ENCODE measurements at places on chromosomes 4 and X. TPM values are rescaled to one million over a fixed set of nuclear protein-coding genes. Genes with fewer than 3 reads are reported as not detected.
A peak's percentile ranks its signal among the peaks of the same experiment; 100 is the strongest.

MAGEA1 gene
- not detected for total RNA-seq

DNA sequence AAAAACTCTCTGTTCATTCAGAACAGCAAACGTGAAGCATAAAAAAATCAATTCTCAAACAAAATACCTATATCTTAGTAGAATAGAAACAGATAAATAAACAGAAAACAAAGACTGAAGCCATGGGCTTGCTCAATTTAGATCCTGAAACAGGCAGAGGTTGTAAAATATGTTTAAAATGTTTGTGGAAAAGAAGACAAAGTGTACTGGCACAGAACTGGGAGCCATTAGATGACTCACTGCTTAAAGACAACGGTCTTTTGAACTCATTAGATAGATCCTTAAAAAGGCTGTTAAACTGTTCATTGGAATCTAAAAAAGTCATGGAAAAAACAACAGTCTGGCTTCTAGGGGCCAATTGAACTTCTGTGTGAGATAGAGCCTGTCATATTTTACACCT, 247.0 kb upstream of the NDST4 start:
- peak; percentile 46 for DNase-seq

DNA sequence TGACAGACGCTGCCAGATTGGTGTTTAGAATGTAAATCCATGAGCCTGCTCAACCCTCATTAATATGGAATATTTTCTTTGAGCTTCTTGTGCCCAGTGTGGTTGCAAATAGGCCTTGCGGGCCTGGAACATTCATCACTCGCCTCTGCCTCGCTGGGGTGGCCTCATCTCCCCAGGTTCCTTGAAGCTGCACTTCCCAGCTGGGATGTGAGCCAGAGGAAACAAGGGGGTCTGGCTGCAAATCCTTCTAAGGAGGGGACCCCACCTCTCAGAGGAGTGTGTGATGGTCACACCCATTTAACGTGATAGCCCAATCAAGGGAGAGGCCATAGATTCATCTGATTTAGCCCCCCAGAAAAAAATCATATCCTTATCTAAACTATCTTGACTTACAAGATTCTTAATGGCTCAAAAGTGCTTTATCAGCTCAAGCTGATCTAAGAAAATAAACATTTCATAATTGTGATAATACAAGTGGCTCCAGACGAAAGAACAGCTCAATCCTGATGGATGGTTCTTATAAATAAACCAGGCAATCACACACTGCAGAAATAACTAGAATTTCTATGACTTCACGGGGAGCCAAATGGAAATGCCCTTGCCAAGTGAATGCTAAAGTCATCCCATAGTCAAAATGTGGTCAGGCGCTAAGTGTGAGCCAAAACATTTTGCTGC, 189.9 kb downstream of the PTTG2 start:
- DNase-seq = no peak

DNA sequence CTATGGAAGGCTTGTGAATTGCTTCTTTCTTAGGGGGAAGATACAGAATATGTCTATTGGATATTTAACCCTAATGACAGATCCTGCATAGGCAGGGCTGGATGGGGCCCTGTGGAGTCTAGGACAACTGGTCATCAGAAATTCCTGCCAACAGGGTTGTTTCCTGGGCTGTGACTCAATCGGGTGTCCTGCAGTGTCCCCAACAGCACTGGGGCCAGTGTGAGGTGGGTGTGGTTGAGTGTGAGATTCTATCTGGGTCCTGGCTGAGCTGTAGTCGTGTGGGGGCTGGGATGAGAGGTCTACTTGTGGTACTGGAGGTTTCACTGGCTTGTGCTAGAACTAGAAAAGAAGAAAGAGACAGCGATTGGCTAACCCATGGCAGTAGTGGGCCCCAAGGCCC, 87.3 kb upstream of the WDR1 start:
- DNase-seq = no peak

- peak; percentile 14 for DNase-seq
These were observed 35.9 kb downstream of the ADGRG4 start for GRCh38 chrX:136336623-136337022.

GRCh38 chr4:25888781-25889180, 25.2 kb upstream of the SMIM20 start:
- no peak for DNase-seq

NAT8L gene
- total RNA-seq = 0.93 TPM

PTPN13 gene
- 23.0 TPM for total RNA-seq

DNA sequence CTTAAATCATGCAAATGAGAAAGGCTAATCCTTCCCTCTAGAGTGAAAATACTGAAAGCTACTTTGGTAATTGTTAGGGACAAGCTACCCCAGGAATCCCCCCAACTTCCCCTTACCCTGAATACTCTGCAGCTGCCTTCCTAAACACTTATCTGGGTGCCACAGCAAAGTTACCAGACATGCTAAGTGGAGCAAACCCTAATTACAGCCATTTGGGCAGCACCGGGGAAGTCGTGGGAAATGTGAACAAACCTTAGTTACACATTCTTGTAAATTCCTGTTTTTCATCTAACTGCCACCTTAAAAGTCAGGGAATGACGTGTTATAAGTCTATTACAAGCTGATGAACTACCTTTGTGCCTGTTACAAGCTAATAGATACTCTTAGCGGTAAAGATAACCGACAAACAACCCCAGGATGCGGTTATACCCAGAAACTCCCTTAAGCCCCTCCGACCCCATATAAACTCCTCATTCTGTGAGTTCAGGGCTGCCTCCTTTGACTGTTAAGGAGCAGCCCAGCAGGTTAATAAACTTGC, 66.0 kb upstream of the PLAC8 start:
- no peak for DNase-seq

DNA sequence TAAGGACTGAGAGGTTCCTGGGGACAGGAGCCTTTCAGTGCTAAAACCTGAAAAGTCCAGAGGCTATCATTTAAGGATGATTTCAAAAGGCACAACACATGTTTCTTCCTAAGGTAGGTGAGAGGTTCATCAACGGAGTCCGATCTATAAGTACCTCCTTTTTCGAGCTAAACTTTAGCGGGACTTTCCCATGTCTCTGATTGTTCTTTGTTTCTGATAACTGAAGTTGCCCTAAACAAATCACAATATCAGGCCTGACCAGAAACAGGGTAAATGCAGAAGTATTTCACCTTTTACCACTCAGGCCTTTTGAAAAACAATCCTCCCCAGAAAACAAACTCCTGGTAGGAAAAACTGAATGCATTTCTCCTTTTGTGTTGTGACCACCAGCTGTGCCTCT, 17.6 kb downstream of the PIR start:
- no peak for DNase-seq

- no peak for DNase-seq
These were observed 45.2 kb upstream of the WDR1 start for GRCh38 chr4:10161840-10162239.

DNA sequence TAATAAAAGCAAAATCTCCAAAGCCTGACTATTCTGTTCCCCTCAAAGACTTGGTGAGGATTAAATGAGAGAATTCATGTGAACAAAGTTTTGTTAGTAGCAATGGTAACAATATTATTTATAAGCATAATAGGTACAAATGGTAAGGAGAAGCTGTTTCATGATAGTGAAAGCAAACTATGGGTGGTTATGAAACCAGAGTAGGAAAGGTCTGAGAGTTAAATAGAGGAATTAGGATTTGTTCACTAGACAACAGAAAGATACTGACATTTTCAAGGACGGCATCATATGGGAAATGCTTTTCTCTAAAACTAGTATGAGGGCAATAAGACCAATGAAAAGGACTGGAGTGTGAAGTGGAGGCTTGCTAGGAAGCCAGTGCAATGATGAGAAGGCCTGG, 128.6 kb upstream of the FTHL17 start:
- no peak for DNase-seq

DNA sequence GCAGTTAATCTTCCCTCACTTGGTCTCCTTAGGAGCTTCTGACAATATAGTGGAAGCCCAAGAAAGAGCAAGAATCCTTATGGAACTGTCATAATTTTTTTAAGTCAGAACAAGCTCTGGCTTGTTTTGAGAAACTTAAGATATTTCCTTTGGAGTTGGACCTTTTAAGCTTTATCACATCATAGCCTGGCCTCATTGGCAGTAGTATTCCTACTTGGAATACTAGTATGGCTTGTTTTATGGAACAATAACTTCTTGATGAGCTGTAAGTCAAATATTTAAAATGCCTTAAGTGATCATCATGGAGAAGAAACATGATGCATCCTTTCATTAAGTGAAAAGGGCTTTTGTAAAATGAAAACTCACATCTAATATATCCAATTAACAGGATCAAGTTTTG, 78.0 kb upstream of the NRK start:
- no peak for DNase-seq

NUDT9 gene
- total RNA-seq = 22.5 TPM

GRCh38 chr4:54556587-54556986, 101.2 kb upstream of the KIT start:
- no peak for DNase-seq

GRCh38 chrX:78796916-78797315, 49.4 kb downstream of the LPAR4 start:
- DNase-seq = no peak

ADH1B gene
- 24.2 TPM for total RNA-seq

DNA sequence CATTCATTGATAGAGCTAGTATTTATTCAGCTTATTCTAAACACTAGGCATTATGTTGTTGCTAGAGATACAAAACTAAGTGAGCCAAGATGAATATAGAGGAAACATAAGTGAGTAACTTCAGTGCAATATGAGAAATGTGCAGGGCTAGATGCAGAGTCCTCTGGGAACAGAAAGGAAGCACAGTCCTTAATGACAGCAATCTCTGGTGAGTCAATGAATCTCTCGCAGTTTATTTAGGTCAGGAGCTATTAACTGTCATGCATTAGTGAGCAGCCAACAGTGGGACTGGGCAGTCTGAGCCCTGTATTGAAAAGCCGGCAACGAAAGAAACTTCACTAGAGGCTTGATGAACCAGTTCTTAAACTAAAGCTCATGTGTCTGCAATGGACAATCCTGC, 598.1 kb upstream of the MAGEB2 start:
- no peak for DNase-seq

RHOH gene
- total RNA-seq = not detected

GRCh38 chr4:139492429-139492828, 38.5 kb downstream of the RAB33B start:
- DNase-seq = no peak

DNA sequence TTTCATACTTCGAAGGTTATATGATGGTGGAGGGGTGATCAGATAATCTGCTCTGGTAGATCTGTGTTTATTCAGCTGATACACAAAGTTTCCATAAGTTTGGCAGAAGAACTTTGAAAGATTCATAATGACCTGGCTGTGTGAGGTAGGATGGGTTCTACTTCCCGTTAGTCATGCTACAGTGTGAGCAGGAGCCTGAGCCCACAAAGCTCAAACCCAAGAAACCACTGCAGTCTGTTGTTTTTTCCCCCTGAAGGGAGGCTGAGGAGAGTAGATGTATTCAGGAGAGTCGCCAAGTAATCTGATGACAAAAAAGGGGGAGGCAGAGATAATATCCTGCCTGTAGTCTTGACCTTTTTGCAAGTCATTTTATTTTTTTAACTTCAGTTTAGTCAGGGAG, 52.8 kb upstream of the PPP3CA start:
- peak; percentile 6 for DNase-seq
